ENCODE measurements at places on chromosomes 4 and X.

- DNase-seq, result no peak
Measured at GRCh38 chr4:133316909-133317308, 167.8 kb downstream of the PCDH10 start.

GRCh38 chr4:83643036-83643435 lies 107.1 kb downstream of the GPAT3 start:
- no peak for DNase-seq

DNA sequence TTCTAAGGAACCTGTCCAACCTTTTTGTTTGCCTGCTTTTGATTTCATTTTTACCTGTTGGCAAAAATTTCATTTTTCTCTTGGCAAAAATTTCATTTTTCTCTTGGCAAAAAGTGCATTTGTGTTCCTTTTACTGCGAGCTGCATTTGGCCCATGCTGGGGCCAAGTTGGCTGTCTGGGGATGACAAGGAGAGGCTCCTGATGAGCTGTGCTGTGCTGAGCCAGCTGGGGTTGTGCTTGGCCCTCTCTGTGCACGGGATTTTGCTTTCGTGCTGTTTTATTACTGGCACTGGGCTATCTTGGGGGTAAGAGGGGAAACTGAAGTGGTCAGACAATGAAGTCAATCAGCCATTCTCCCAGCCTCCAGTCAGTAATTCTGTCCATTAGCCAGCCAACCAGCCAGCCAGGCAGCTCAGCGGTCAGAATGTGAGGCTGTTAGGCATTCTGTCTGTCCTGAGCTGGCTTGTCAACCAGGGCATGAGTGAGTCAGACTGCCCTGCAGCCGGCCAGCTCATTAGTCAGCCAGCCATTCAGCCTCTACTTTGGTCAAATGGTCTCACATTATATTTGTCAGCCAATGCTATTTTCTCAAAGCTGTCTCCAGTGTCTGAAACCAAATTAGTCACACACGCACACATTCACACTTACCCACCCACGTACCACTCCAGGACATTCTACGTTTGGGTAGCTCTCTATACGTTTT lies 56.9 kb upstream of the PRPS1 start:
- DNase-seq, result no peak

DNA sequence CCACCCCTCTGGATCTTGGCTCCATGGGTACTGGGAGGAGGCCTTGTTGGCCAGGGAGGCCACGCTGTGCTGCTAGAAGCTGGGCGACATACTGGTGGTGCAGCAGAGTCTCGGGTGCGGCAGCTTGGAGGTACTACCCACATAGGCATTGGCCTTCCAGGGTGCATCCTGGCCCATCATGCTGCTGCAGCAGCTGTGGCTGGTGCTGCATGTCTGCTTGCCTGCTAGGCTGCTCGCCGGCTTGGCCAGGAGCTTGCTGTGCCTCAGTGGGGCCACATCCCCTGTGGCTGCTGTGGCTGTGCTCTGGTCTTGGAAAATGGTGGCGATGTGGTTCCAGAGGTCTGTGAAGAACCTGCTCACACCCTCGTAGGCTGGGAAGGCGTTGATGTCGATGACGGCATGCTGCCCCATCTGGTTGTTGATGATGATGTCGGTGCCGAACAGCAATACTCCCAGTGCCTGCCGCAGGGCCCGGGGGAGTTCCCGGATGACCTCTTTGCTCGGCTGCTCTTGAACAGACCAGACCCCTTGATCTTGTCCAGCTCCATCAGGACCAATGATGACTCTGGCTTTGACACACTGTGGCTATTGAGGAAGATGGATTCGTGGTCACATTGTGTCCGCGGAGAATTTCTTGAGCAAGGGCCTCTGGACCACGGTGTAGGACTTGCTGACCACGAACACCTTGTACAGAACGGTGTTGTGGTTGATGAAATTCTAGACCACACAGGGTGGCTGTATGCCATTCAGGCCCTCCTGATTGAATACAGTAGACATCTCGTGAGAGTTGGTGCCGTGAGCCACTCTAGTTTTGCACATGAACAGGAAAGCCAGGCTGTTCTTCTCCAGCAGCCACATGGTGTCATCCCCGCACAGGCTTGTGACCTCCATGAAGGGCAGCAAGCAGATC lies 11.8 kb downstream of the RBM10 start:
- no peak for DNase-seq

DNA sequence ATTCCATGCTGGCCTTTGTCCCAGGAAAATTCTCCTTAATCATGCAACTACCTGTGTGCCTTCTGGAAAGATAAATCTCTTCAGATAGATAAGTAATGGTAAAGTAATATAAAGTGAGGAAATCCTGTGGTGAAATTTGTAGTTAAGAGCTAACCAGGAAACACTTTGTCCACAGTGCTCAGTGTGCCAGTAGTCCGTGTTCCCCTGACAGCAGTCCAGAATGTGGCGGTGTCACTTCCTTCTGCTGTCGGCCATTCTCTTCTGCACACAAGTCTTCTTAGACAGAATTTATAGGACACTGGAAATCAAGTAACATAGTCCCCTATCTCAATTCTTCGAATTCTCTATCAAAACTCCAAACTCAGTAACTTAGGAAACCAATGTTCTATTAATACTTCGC lies 5.7 kb upstream of the CXXC4 start:
- DNase-seq, result no peak

- no peak for DNase-seq
Measured at GRCh38 chr4:181254771-181255170, 988.4 kb upstream of the TENM3 start.

GRCh38 chr4:99809326-99809725 lies 7.3 kb upstream of the DAPP1 start:
- DNase-seq, result no peak

DNA sequence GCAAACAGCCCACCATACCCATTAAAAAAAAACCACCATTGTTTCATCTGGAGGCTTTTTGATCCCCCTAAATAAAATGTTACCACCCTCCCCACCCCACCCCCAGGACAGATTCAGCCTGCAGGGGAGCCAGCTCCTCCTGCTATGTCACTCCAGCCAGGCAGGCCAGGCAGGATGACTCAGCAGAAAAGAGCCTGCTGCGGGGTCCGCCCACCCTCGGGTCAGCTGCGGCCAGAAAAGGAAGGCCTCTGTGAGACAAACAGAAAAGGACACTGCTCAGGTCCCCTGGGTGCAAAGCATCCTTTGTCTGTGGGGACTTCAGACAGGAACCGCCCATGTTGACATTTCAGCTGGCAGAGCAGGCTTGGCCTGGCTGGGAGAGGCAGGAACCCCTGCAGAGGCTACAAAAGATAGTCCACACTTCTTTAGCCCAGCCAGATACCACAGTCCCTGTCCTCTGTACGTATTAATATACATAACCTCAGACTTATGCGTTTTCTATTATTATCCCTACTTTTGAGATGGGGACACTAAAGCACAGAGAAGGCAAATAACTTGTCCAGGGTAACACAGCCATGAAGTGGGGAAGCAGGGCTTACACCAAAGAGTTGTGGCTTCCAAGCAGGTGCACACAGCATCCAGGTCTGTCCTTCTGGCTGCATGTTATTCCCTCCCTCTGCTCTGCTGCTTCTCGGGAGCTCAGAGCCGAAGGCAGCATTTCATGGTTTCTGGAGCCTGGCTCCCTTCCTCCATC lies 147.7 kb downstream of the CPEB2 start:
- DNase-seq, result no peak

DNA sequence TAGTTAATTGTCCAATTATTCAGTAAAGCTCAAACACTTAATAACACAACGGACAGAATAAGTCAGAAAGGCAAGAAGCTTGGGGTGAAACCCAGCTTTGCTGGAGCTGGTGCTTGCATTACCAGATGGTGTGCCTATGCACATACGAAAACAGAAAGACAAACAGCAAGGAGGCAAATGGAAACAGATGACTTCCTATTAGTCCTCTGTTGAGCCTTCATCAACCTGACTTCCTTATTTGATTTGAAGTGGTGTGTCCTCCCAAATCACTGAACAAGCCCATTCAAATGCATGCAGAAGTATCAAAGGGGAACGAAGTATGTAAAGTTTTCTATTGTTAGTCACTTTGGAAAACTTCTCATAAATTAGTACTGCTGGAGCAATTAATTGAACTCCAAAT lies 166.2 kb downstream of the ATP10D start:
- DNase-seq, result no peak

GRCh38 chr4:186598686-186599085 lies 43.3 kb upstream of the MTNR1A start:
- DNase-seq, result no peak

- DNase-seq, result no peak
Measured at GRCh38 chr4:181416966-181417365, 826.2 kb upstream of the TENM3 start.

GRCh38 chrX:31604629-31605221 lies 532.9 kb upstream of the FTHL17 start:
- DNase-seq, result no peak

DNA sequence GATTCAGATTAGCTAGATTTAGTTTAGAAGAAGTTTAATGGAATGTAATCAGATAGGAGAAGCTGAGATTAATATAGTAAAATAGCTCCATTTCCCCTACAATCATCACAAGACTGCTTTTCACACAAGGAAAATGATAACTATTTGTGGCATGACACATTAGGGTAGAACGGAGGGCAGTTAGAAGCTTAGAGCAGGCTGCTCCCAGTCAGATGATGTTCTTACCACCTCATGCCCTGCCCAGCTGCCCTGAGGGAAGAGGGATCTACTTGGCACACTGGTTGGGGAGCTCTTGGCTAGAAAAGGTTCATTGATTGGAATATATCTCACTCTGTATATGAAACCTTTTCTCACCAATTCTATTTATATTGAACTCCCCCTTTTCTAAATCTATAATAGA lies 180.7 kb upstream of the IL15 start:
- no peak for DNase-seq

- no peak for DNase-seq
Measured at GRCh38 chr4:111806331-111806730, 338.9 kb upstream of the FAM241A start.

DNA sequence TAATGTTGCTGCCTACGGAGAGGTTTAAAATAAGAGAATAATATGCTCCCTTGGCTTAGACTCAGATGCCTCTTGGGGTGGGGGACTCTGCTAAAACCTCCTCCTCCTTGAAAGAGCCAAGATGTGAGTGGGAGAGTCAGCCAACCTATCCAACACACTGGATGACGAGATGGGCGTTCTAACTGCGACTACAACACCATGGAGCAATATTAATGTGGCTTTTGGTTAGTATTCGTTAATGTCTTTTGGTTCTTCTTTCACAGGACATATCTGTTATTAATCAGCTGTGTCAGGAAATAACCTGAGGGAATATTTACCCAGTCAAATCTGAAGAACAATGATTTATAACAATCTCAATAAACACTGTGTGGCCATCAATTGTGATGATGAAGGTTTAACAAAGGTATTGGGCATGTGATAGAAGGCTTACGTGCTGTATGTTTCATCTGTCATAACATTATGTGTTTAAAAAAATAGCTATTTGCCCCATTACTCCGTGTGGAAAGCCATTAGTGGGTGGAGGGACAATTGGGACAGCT lies 143.5 kb upstream of the FTHL17 start:
- no peak for DNase-seq

DNA sequence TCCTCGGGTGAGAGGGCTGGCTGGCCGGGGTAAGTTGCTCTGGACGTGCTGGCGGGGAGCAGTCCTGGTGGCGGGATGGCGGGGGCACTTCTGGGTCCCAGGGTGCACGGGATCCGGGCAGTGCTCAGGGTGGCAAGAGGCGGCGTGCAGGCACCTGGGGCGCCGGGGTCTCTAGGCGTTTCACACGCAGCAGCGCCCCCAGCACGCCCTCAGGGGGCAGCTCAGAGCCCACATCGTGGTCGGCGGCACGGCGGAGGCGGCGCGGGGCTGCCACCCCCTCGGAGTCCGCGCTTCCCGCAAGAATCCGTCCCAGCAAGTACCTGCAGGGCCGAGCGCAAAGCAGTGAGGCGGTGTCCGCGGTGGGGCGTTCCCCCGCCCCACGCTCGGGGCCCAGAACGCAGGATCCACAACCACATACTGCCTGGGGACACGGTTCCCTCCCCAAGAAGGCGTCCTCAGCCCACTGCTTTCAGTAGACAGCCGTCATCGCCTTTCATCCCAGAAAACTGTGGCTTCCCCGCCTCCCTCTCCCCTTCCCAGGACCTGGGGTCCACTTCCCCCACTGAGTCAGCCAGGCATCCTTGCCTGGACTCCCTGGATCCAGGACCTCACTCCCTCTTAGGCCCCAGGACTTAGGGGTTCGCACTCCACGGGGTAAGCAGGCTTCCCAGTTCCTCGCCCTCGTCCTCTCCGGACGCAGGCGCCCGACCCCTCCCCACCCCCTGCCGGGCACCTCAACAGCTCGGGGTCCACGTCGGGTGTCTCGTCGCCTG lies 4.1 kb downstream of the PCSK1N start:
- DNase-seq, result no peak

- DNase-seq, result peak; percentile 3
Measured at GRCh38 chrX:131828482-131828881, 194.6 kb upstream of the STK26 start.

GRCh38 chr4:145956288-145956890 lies 17.8 kb upstream of the ZNF827 start:
- DNase-seq, result no peak

- DNase-seq, result peak; percentile 12
Measured at GRCh38 chrX:124211312-124211942, 121.0 kb upstream of the TEX13D start.

GRCh38 chrX:124125471-124125870 lies 164.0 kb downstream of the STAG2 start:
- DNase-seq, result no peak

GRCh38 chrX:5807181-5807580 lies 421.5 kb downstream of the NLGN4X start:
- no peak for DNase-seq

- DNase-seq, result no peak
Measured at GRCh38 chr4:40984051-40984450, 230.3 kb downstream of the APBB2 start.

DNA sequence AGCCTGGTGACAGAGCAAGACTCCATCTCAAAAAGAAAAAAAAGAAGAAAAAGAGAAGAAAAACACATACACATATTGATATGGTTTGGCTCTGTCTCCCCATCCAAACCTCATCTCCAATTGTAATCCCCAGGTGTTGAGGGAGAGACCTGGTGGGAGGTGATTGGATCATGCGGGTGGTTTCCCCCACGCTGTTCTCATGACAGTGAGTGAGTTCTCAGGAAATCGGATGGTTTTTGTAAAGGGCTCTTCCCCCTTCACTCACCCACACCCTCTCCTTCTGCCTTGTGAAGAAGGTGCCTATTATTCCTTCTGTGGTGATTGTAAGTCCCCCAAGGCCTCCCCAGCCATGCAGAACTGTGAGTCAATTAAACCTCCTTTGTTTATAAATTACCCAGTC lies 68.4 kb downstream of the LDB2 start:
- no peak for DNase-seq

All from NCI-H2107 (cell line).